ENCODE measurements at places on chromosomes 4 and X.

- no peak for DNase-seq
Observed at GRCh38 chrX:39931529-39932282, 166.1 kb downstream of the BCOR start.

DNA sequence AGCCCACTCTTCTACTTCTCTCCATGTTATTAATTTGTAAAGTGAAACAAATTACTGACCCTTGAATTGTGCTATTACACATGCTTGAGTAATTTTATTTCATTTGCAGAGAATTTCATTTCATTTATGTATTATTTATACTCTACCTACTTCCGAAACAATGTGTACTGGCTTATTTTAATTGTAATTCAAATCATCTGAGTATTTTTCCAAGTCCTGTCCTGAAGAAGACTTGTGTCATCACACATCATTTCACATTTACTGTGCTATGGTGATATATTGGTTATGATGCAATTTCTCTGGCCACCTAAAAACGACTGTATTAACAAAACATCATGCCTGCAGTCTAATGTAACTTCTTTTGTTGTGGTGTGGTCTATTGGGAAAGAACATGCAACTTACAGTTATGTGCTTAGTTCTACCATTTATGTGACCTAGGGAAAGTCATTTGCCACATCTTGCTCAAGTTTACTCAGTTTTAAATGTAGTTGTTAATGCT, 384.5 kb downstream of the RPA4 start:
- no peak for DNase-seq

DNA sequence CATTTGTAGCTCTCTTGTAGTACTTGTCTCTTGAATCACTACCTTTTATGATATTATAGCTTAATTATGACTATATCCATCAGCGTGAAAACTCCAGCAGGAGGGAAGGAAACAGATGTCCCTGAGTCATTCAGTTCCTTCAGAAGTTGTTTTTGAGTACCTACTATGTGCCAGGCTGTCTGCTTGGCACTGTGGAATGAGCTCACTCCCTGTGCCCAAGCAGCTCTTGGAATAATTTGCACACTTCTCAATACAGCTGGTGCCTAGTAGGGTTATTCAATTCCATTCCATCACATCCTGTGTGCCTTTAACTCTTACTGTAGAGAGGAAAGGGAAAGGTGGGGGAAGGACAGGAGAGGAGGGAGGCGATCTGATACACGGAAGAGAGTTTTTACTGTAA, 77.1 kb downstream of the NFKB1 start:
- no peak for DNase-seq

DNA sequence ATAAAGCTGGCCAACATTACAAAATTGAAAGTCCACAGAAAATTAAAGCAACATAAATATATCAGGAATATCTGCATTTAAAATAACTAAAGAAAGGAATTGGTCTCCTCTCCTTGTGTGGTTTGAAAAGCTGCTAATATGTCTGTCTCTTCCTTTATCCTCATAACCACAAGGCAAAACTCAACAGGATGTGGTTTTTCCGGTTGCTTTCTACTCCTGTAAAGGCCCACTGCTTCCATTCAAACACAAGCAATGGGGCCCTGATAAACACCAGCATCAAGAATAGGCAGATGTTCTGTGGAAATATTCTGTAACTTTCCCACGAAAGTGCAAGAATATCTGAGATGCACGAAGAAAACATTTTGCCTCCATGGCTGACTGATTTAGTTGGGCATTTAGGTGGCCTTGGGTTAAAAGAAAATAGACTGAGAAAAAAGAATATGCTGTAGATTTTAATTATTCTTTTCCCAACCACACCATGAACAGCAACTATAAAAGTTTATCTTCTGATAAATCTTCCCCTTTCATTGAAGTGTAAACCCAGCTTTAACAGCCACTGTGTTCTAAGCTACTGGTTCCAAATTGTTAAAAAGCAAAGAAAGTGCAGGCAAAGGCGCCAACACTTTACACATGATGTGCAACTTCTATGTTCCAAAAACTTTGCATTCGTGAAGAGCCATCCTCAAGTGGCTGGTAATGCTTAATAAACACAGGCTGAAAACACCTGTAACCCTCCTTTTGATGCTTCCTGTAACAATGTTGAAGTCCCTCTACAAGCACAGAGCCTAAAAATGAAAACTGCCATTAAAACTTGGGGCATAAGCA, 50.5 kb upstream of the NDST3 start:
- no peak for DNase-seq

DNA sequence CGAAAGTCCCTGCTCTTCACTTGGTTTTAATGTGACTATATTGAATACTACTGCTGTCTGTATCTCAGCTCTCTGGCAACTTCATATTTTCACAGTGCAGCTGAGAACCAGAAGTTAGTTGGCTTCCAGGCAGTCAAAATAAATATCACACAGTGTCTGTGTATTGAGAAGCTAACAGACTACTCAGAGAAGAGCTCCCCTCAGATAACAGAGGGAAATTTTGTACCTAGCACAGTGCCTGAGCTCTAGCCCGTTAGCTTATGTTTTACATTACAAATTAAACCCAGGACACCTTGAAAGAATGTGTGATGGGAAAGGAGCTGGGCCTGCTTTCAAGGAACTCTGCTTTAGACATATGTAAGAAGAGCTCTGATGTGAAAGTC, 22.7 kb downstream of the JADE1 start:
- DNase-seq: no peak

DNA sequence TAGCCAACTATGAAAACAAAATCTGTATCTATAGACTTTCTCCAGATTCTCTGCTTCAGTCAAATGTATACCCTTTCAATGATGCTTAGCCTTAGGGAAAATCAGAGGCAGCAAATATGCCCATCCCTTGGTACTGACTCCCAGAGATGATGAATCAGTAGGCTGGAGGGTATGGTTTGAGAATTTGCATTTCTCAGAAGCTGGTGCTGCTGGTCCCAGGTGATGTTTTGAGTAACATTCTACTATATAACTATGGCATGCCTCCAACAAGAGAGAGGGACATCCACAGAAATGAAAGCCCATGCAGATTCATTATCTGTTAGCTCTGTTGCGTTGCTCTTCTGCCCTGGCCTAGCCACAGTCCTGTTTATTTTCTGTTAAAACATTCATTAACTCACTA, 13.6 kb downstream of the TNIP3 start:
- DNase-seq: no peak

DNA sequence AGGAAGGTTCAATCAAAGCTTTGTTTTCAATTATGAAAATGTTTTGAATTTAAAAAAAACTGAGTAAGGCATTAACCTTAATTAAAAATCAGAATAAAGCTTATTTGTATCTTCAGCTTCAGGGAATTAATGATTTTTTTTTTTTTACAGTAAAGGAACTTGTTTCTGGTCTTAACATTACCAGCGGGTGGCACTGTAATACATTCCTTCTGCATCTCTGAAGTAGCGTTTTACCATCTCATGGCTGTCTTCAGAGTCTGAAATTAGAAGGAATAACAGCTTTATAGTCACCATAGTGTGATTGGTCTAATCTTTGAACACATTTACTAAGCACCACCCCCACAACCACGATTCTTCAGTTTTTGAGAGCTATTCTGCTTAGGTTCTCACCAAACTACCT, 102.6 kb downstream of the IL1RAPL2 start:
- DNase-seq: no peak

DNA sequence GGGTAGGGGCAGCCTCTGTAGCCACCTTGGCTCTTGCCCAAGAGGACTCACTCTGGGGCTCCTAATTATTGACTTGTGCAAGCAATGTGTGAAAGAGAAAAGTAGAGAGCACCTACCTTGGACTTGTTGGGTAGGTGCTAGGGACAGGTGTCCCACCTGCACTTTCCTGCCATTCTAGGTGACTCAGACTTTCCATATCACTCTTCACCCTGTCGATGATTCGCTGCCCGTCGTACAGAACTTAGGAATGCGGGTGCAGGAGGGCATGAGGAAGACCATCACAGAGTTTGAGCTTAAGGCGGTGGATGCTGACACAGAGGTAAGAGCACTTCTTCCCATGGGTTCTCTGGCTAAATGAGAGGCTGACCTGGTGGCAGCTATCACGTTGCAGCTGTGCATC, 87.3 kb upstream of the ANXA3 start:
- DNase-seq: no peak

DNA sequence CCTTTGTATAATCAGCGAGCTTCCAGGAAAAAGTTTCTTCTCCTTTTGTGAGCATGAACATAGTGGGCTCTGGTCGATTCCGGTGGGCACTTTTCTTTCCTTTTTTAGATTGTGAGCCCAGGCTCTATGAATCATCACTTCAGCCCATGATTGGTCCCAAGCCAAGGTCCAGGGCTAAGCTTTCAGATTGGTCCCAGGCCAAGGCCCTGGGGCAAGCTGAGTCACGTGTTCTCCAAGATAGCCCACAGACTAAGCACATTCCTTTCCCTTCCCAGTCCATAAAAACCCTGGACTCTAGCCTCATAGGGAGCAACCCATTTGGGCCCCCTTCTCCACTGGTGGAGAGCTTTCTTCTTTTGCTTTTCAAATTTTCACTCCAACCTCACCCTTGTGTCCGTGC, 430.5 kb downstream of the NAP1L3 start:
- no peak for DNase-seq

DNA sequence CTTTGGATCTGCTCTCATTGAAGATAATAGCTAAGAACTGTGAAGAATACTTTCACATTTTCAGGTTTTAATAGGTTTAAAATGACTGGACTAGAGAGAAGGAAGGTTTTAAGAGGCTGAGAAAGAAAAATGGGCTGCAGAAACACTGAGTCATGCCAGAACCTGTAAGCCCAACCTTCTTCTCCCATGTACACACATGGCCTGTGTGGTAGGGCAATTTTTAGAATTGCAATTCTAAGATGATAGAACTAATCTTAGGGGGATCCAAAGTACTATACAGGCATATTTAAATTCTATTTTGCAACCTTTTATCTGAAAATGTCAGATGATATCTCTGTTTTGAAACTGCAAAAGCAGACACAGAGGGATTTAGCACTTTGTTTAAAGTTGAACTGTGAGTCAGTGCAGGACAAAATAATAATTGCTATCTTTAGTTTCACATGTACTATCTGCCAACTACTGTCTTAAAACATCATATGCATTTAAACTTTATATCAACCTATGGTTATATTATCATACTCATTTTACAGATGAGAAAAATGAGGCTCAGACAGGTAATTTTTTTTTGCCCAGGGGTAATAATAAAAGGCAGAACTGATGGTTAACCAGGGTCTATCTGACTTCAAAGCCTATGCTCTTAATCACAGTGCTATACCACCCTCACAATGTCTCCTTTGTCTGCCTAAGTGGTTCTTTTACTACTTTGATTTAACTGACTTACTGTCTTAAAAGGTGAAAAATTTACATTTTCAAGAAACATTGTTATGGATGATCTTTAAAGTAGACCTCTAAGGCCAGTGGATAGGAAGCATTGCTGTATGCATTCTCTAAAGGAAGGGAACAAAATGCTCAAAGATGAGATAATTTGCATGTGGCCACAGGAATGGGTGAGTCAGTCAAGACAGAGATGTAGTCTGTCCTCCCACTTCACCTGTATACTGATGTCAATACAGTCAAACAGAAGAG, 4.3 kb downstream of the TMPRSS11E start:
- no peak for DNase-seq

DNA sequence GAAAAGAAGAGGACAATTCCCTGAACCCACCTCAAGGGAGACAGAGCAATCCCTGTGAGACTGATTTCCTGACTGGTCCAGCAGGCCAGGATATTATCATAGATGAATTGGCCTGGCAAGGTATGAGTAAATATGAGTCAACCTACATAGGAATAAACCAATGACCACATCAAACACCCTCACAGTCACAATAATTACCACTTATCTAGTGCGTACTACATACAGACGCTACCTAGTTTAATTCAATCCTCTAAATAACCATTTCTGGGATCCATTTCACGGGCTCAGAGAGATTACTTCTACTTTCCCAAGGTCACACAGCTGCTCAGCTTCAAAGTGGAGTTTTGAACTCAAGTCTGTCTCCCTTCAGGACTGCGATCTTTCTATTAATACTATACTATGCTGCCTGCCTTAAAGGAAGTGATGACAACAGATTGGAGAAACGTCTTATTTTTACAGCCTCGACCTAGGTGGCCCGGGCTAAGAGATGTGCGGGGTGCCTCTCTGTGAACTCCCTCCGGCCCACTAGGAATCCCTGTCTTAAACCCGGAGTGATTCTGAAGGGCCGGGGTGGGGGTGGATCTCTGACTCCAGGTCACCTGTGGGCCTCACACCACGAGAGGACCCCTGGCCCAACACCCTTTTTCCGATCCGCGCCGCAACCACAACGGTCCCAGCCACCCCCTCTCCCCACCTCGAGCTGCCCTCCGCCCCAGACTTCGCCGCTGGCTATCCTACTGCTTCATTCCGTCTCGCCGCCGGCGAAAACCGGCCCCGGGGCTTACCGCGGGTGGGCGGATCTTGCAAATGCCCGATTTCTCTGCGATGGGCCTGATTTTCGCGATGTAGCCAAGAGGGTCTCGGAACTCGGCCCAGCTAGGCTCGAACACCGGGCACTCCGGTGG, 800 bp downstream of the KDM5C start:
- DNase-seq: no peak

DNA sequence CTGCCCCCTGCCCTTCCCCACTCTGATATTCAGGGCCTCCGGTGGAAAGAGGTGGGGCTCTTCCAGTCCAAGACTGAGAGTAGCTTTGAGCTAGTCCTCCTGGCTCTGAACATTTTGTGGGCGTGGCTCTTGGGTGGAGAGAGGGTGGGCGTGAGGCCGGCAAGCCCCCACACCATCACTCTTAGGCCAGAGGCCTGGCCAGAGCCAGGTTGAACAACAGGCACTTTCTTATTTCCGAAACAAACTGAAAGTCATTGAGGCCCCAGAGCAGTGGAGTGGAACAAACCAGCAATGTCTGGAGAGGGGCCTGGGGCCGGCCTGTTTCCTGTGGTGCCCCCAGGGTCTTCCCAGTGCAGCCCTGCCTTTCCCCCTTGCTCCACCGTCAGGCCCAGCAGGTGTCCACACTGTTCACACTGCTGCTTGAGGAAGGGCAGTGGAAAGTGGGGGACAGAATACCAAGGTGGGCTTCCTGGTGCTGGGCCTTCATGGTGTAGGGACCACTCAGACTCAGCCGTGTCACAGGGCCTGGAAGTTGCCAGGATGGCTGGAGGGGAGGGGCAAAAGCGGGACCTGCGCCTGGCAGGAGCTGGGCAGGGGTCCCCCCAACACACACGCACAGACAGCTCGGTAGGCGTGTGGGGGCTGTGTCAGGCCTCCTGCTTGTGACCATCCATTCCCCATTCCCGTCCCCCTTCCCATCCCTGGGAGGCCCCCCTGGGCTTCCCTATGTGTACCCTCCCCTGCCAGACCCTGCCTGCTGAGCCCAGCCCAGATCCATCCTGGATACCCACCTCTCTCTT, 2.9 kb downstream of the ADRA2C start:
- DNase-seq: no peak
